ENCODE measurements at places on chromosomes 11 and 22. TPM values are rescaled to one million over a fixed set of nuclear protein-coding genes. Genes with fewer than 3 reads are reported as not detected.

Gene TMEM132A
- 75.8 TPM for total RNA-seq

Gene DNAJB7
- not detected for total RNA-seq

Gene SYT12
- total RNA-seq = not detected

Gene UBQLNL
- total RNA-seq = 0.39 TPM

Gene CRKL
- total RNA-seq = 39.7 TPM

Gene OR51I2
- total RNA-seq = not detected

Gene ACCS
- 25.9 TPM for total RNA-seq

Gene PDGFD
- 3.5 TPM for total RNA-seq

Gene APOL3
- total RNA-seq = not detected

Gene MMP27
- total RNA-seq = not detected

Gene TSPAN18
- not detected for total RNA-seq

Gene TLCD5
- total RNA-seq = 4.4 TPM

Gene NRGN
- 0.11 TPM for total RNA-seq

Gene ELMOD1
- total RNA-seq = not detected

Gene NRIP3
- 2.4 TPM for total RNA-seq

Gene CASP5
- total RNA-seq = not detected

Gene RNF141
- total RNA-seq = 34.1 TPM

Gene TOP3B
- 28.7 TPM for total RNA-seq

Gene ACR
- total RNA-seq = not detected

Gene MS4A4A
- total RNA-seq = not detected

Gene OR2D2
- 0.79 TPM for total RNA-seq

Gene NAALADL1
- total RNA-seq = 14.3 TPM

Gene CNGA4
- not detected for total RNA-seq

Gene PKNOX2
- 3.1 TPM for total RNA-seq

Gene P2RY6
- 8.2 TPM for total RNA-seq

Gene GPHA2
- total RNA-seq = not detected
